Lower leg skin (tissue), 4 donors: ENCODE measurements at places on chromosomes 16 and 17. TPM values are rescaled to one million over a fixed set of nuclear protein-coding genes. Genes with fewer than 3 reads are reported as not detected.

Gene ANKRD11
- 75.6 TPM for total RNA-seq

Gene ZNF469
- 0.38 TPM for total RNA-seq

DNA sequence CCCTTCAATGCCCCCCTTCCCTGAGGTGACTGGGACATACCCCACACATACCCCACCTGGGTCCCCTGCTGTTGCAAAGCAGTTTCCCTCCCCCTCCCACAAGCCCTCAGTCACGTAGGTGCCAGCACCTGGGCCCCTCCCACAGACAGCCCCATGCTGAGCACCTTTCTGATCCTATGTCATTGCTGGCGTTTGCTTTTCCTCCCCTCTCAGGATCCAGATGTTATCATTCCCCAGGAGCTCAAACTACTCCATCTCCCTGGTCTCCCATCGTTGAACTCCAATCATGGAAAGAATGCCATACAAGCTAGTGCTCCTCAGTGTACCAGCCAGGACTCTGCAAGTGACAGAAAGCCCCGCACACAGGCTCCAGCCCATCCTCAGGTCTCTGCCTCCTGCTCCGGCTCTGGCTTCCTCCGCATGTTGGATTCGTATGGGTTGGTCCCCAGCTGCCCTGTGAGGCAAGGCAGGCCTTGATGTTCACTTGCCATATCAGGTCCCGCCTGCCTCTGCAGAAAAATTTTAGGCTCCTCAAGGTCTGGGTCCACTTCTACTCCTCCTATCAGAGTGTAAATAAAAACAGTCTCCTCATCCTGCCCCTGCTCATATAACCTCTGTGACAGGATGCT is 31.4 kb upstream of the MED9 start:
- DNase-seq, result no peak

GRCh38 chr16:9850817-9851216 is 331.4 kb downstream of the GRIN2A start:
- no peak for DNase-seq

DNA sequence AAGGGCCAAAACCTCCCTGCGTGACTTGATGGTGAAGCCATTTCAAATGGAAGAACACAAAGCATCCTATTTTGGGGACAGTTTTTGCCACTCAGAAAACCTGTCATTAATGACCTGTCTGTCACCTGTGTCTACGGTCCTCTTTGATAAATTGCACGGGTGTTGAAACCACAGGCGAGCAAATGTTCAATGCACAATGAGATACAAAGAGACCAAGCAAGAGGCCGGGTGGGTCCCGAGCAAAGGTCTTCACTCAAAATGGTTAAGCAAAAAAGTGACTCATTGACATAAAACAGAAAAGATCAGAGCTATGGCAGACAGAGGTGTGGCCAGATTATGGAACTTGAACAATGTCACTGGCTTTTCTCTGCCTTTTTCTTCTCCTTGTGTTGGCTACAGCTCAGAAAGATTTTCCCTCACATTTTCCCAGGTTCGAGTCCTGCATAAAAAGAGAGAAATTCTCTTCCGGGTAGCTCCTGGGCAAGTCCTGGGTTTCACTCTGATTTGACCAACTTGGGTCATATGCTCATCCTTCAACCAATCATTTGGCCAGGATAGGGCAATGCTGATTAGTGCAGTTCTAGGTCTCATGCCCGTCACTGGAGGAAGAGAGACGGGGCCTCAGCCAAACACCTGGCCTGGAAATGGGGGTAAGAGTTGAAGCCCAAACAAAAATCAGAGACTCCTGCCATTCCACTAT is 92.2 kb downstream of the CMC2 start:
- no peak for DNase-seq

- DNase-seq, result no peak
Measured at GRCh38 chr17:71361656-71362450, 759.0 kb upstream of the SOX9 start.

GRCh38 chr17:64781810-64782555 is 119.9 kb upstream of the SMURF2 start:
- DNase-seq, result peak; percentile 85

Gene SKAP1
- not detected for total RNA-seq

DNA sequence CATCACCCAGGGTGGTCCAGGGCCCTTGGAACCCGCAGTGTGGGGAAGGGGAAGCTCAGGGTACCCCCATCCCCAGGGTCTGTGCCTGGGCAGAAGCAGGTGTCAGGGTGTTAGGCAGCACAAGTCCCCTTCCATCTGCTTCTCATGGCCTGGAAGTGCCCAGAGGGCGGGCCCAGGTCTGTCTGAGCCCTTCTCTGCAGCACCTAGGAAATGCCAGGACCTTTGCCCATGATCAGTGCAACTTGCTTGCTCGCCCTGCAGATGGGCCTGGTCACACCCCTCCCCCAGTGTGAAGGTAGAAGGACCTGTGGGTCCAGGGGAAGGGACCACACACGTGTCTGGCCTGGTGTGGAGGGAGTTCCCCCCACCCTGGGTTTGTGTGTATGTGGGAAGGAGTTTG is 157.5 kb upstream of the CDC42EP4 start:
- no peak for DNase-seq

GRCh38 chr17:3896108-3896967 is 3.5 kb upstream of the CAMKK1 start:
- no peak for DNase-seq

- DNase-seq, result no peak
Measured at GRCh38 chr16:16071631-16072244, 122.3 kb downstream of the ABCC1 start.

Gene KRTAP4-9
- total RNA-seq, result 73.5 TPM

Gene PNMT
- 1.6 TPM for total RNA-seq

Gene LASP1
- 76.2 TPM for total RNA-seq

GRCh38 chr16:50102051-50102746 is 36.4 kb downstream of the HEATR3 start:
- DNase-seq, result no peak

Gene NMRAL1
- total RNA-seq, result 72.8 TPM

DNA sequence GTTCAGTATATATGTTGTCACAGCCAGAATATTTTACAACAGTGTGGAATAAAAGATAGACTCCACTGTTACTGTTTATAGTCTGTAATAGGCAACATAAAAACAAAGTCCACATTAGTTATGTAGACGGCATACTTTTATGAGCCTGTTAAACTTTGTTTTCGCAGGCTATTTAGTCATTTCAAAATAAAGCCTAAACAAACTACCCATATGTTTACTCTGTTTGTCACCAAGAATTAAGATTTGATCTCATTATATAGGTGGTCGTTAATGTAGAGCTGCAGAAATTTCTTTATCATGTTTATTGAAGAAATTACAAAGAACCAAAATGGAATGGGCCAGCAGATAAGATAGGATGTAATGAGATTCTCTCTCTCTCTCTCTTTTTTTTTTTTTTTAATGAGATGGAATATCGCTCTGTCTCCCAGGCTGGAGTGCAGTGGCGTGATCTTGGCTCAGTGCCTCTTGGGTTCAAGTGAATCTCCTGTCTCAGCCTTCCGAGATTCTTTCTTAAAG is 943.8 kb upstream of the SOX9 start:
- DNase-seq, result no peak

- DNase-seq, result peak; percentile 93
Measured at GRCh38 chr16:87855852-87856715, 13.2 kb downstream of the SLC7A5 start.

DNA sequence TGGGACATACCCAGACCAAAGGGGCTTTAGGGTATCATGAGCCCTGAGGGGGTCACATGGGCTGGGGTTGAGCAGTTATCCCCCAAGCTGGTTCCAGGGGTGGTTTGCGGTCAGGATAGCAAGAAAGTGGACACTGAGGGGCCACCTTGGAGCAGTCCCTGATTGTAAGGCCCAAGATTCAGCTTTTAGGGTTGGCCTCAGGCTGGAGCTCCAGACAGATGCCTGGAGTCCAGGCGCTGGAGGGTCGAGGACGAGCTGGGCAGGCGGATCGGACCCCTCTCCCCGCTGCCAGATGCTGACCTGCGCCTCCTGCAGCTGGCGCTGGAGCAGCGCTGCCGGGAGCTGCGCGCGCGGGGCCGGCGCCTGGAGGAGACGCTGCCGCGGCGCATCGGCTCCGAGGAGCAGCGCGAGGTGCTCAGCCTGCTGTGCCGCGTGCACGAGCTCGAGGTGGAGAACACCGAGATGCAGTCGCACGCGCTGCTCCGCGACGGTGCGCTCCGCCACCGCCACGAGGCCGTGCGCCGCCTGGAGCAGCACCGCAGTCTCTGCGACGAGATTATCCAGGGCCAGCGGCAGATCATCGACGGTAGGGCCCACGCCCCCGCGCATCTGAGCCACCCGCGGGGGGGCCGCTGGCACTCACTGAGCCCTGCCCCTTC is 10.0 kb downstream of the BTBD17 start:
- no peak for DNase-seq

DNA sequence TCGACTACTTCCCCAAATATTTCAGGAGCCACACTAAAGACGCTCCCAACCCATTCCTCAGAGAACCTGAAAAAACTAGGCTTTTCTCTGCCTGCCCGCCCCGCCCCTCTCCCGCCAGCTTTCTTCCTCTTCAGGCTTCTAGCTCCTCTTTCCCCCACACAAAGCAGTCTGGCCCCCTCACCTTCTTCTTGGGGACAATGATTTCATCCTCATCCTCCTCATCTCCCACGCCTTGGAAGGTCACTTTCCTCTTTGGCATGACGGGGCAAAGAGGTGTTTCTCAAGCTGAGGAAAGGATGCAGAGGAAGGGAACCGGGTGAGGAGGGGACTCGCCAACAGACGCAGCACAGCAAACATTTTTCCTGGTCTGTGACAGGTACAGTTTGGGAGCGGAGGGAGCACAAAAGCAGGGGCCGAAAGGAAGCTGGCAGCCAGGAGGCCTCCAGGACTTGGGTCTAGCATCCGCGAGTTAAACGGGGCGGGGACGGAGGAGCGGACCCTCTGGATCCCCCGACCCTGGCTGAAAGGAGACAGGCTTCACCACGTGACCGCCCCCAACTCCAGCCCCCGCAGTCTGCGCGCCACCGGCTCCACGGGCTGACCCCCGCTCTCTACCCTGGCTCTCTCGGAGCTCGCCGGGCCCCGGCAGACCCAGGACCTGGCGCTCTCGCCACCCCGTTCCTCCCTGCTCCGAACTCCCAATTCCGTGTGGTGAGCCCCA is 525 bp downstream of the CD2BP2 start:
- no peak for DNase-seq

Gene ACSM5
- 5.5 TPM for total RNA-seq

Gene PAQR4
- total RNA-seq, result 17.9 TPM

DNA sequence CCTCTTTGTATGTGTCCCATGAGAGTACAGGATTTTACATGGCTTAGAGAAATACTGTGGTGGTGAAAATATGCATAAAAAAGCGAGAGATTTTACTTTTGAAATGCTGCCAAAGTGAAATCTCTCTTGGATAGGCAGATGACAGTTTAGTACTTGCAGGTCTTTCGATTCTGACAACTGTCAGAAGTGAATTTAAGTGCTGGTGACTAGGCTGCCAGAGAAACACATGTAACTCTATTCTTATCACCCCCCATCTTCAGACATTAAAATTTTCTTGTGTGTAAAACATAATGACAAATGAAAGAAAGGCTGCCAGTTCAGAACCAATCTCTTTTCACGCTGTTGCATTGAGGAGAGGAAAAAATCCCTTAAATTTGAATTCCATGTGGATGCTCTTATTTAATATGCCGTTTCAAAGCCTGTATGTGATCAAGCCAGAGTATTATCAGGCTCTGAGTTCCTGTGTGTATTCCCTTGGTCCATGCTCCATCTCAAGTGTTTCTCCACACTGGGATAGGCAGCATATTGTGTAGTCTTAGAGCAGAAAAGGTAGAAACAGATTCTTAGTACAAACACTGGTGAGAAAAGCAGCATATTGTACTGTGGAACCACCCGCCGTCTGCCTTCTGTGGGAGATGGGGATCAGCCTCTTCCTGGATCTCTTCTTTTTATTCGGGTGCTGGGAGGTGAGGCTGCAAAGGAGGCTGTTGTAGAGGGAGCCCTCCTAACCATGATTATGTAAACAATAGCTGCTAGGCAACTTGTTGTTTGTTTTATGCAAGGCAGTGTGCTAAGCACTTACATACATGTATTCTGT is 291.3 kb downstream of the WWOX start:
- no peak for DNase-seq

DNA sequence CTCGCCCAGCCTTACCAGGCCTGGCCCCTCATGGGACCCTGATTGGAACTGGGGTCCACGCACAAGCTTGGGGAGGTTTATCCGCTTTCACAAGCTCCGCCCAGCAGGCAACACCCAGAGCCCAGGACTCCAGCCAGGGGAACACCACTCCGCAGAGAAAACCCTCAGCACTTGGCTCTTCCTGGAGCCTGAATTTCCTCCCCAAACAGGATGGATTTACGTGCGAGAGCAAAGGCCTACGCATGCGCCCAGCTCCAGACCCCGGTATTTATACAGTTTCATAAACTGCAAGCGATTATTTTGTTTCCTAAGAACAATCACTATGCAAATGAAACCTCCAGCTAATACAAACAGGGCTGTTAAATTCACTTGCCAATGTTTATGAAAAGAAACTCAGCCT is 22.8 kb downstream of the ZNF423 start:
- DNase-seq, result peak; percentile 92

Gene PHOSPHO1
- not detected for total RNA-seq

- DNase-seq, result no peak
Measured at GRCh38 chr17:47621293-47622179, 28.2 kb upstream of the KPNB1 start.

DNA sequence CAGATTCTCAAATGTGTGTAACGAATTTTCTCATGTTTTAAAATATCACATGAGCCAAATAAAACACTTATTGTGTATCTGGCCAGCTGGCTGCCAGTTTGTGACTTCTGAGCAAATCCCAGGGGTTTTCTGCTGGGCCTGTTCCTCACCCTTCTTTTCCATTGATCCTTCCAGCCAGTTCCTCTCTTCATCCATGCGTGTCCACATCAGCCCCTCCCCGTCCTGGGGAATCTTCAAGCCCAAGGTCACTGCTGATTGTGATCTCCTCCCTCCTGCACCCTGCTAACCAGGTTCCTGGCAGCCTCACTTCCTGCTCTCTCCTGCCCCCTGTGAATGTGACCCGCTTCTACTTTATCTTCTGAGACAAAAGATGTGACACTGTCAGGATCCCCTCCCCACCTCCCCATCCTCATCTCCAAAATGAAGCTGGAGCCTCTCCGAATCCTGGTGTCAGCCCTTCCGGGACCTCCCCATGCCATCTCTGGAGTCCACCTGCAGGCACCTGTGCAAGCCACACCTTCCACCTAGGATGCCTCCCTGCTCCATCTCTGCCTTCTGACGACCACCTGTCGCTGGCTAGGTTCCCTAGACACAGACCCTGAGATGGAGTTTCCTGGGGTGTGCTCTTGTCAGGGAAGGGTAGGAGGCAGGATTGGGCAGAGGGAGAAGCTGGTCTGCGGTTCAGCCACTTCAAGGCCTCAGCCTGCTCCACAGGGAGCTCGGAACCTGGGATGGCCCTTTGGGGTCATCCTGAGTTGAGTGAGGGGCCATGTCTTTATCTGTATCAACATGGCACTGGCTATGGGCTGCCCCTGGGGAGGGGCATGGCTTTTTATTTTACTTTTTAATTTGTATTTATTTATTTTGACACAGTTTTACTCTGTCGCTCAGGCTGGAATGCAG is 205.1 kb downstream of the KATNIP start:
- DNase-seq, result peak; percentile 25

Gene CHCT1
- total RNA-seq, result not detected

- DNase-seq, result no peak
Measured at GRCh38 chr16:51450909-51451308, 299.8 kb upstream of the SALL1 start.

Gene SLC38A8
- total RNA-seq, result not detected
